Stimulated activated CD4-positive, alpha-beta T cell treated with anti-CD3 and anti-CD28 coated beads, Interleukin-1b, Interleukin-23, amount 100 ng/mL, for 48 hours (primary cell): ENCODE measurements at places on chromosomes 11 and 22.
A peak's percentile ranks its signal among the peaks of the same experiment; 100 is the strongest.

DNA sequence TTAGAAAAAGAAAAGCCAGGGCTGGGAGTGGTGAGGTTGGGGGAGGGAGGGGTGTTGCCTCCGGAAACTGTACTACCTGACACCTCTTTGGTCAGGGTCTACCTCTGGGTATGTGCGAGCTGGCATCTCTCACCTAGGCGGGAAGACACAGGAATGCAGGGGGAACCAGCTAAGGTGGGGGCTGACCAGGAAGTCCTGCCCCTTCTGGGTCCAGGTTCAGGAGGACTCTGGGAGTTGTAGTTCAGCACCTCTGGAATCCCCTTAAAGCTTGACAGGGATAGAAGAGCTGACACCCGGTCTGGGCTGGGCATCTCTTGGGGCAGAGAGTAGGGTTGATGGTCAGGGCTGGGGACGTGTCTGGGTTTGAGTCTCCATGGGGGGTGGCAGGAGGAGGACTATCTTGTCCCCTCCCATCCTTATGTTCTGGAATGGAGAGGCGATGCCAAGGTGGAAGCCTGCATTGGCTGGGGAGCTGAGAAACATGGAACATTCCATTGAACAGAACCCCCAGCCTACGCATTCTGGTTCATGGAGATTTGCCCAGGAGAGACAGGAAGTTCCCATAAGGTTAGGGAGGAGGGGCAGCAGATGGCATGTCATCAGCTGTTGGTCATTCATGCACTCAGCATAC, 2.1 kb upstream of the KIAA1671 start:
- DNase-seq = no peak

DNA sequence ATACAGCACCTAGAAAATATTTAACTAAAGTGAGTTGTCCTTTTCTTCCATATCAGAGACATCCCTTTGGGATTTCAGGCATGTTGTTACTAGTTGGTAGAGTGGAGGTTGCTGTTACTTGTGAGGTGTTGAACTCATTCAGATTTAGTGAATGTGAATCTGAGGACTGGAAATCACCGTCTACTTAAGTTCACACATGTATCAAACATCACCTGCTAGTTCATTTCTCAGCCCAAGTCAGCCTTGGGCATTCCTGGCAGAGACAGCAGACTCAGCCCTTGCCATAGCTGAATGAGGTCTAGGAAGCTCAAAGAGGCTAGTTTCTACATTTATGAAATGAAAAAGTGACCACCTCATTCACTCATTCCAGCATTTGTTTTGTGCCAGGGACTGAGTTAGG, 9.7 kb downstream of the KDELR3 start:
- DNase-seq = no peak

DNA sequence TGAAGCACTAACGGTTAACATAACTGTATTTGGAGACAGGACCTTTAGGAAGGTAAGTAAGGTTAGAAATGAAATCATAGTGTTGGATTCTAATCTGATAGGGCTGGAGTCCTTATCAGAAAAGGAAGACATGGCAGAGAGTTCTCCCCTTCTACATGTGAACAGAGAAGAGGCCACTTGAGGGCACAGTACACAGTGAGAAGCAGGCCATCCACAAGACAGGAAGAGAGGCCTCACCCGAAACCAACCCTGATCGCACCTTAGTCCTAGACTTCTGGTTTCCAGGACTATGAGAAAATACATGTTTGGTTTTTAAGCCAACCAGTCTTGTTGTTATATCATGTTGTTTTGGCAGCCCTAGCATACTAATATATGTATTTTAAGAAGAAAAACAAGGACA, 170.0 kb downstream of the LRRC4C start:
- DNase-seq = no peak

DNA sequence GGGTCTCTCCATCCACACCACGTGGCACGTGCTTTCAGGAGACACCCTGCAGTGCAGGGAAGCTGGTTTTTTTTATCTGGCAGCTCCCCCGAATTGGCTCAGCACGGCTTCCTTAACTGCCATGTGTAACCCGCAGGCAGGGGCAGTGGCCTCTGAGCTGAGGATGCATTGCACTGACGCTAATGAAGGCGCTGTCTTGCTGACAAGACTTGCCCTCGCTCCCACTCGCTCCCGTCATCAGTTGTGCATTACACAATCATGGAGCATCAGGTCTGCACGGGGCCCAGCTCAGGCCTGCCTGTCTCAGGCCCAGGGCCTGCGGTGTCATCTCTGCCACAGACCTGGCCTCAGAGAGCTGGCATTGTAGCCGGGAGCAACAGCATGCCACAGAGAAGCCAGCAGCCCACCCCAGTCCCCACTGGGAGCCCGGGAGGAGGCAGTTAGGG, 95.9 kb downstream of the ARHGAP8 start:
- no peak for DNase-seq

GRCh38 chr22:37244114-37244921, at the start of gene RAC2:
RAC2 (minus strand) TSS chr22:37244269; CDS start chr22:37244148, 121 bp downstream.
- peak; percentile 93 for DNase-seq

DNA sequence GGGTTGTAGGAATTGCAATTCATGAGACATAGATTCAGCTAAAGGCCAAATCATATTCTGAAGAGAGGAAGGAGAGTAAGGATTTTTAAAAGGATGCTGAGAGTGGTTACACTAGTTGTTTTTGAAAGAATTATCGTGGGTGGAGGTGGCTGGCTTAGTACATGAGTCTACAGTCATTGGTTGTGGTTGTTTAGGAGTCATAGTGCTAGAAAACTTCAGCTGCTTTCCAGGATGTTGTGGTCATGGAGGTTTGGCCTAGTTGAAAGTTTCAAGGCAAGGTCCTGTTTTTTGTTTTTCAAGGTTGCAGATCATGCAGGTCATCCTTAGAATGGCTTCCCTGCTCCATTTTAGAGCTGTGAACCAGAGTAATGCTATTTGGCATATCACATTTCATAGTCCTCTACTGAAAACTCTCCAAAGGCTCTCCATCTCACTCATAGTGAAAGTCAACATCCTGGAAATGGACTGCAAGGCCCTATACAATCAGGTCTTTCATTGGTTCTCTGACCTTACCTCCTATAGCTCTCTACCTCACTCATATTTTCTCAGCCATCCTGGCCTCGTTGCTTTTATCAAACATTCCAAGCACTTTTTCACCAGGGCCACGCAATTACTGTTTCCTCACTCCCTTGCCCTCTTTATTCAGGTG, 26.1 kb upstream of the ZBTB44 start:
- no peak for DNase-seq

- no peak for DNase-seq
Observed at GRCh38 chr11:125561924-125562323, 7.4 kb upstream of the EI24 start.

DNA sequence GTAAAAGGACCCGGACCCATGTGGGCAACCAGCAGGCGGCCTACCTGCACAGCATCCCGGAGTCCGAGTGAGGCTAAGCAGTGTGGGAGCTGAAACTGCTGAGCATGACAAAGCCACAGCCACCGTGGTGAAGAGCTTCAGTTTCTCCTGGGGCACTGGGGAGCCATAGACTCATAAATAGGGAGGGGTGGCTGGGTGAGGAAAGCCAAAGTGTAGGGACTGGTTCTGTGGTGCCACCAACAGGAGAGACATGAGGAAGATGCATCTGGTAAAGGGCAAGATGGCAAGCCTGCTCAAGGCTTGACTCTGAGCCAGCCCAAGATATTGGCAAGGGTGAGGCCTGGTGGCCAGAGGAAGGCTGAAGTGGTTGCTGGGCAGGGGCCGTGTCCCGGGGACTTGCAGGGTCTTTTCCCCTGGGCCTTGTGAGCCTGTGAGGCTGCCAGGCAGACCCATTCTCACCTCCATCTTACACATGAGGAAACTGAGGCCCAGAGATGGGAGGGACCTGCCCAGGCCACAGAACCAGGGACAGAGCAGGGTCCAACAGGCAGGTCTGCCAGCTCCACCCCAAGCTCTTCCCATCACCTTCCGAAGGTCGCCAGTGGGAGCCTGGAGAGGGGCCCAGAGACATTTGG, 30.4 kb downstream of the CYTH4 start:
- no peak for DNase-seq

GRCh38 chr22:23542933-23543332, 37.2 kb downstream of the IGLL1 start:
- no peak for DNase-seq

- DNase-seq = no peak
Observed at GRCh38 chr11:28631148-28631547, 523.0 kb downstream of the METTL15 start.

- no peak for DNase-seq
Observed at GRCh38 chr11:115151010-115151409, 353.2 kb downstream of the CADM1 start.

DNA sequence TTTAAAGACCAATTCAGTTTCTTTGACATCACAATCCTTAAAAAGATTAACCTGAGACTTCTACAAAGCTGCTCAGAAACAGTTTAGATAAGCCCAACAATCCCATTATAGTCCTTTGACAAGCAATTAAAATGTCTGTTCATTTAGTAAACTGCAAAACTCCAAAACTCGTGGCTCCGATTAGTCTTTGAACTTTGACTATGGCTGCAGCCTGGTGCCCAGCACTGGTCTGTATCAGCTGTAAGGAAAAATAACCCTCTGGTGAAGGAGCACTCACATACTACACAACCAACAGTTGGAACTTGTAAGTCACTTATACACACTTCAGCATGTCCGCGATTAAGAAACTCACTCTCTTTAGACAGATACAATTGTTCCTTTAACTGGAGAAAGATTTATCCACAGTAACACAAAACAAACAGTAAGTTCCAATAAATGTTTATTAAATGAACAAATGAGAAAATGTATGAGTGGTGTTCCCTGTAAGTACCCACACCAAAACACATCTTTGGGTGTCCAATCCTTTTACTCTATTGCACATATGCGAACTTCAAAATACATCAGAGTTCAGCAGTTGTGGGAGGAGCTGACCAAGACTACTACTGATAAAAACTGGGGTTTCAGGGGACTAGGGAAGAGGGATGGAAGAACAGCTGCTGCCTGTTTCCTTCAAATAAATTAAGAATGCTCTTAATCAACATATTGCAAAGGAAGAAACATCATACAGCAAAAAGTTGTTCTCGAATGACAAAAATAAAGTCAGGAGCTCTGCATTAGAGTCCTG, 36.4 kb downstream of the PITPNB start:
- no peak for DNase-seq

GRCh38 chr22:44592126-44592823, 94.2 kb upstream of the RTL6 start:
- no peak for DNase-seq
